ENCODE measurements at places on chromosomes 12 and 14.
A peak's percentile ranks its signal among the peaks of the same experiment; 100 is the strongest.

DNA sequence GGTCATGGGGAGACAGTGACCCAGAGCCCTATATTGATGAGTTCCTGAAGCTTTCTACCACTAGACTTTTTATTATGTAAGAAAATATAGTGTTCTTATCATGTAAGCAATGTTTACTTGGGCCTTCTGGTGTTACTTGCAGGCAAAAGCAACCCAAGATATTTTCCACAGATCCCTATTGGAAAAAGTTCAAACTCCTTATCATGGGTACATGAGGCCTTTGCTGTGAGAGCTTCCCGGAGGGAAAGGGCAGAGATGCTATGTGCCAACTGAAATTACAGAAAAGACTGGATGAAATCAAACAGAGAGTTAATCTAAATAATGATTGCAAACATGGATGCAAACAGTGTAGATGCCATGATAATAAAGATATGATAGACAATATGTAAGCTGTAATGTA lies 361.5 kb downstream of the FUT8 start:
- DNase-seq = no peak

DNA sequence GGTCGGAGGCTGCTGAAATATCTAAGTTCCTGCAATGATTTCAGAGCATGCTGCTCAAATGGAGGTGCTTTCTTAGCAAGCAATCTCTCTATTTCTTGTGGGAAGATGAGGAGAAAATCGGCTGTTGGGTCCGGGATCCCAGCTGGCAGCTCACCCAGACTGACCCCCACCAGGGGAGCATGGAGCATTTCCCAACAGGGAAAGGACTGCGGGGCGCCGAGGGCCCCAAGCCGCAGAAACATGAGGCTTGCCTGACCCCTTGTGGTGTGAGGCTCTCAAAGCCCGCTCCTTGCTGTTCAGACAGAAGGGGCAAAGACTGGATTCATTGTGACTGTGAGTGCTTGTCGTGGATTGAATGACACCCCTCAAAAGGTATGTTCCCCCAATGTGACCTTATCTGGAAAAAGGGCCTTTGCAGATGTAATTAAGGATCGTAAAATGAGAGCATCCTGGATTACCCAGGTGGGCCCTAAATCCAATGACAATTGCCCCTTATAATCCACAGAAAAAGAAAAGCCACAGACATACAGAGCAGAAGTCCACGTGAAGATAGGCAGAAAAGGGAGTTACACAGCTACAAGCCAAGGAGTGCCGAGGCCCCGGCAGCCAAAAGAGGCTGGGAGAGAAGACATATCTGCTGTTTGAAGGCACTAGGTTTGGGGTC lies 116.3 kb upstream of the VASH1 start:
- no peak for DNase-seq

GRCh38 chr14:102351023-102351422 lies 11.7 kb downstream of the CINP start:
- DNase-seq = no peak

GRCh38 chr12:87025976-87026375 lies 769.8 kb upstream of the MGAT4C start:
- no peak for DNase-seq

DNA sequence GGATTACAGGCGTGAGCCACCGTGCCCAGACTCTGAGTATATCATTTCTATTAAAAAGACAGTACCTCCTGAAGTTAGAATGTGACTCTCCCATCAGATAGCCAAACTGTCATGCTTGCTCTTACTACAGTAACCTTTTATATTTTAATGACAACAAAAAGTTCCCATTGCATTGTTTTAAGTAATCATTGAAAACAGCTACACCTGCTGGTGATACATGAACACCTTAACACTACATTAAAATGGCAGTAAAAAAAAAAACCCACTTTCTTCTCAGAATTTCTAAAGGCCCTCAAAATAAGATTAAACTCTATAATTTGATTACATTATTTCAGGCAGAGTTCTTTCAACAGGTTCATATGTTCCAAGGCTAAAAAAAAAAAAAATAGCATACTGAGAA lies 76.7 kb downstream of the SH2B3 start:
- no peak for DNase-seq

- no peak for DNase-seq
These were observed 25.1 kb downstream of the SPPL3 start for GRCh38 chr12:120879102-120879501.

GRCh38 chr12:69425417-69425816 lies 44.8 kb upstream of the FRS2 start:
- DNase-seq = no peak

DNA sequence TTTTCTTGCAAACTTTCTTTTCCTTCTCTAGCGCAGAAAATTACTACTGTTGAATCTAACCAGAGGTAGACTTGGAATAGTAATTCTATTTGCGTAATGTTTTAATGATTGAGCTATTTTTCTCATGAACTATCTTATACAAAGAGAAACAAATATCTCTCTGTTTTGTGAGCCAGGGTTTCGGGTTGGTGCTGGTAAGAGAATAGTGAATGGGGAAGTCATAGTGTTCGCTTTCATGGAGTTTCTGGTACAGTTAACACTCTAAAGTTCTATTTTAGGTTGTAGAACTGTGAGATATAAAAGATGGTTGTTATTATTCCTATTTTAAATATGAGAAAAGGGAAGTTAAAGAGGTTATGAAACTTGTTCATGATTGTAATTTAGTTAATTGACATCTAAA lies 6.6 kb downstream of the CLEC1B start:
- no peak for DNase-seq

GRCh38 chr12:101697197-101697929 lies at the start of gene CHPT1:
Gene CHPT1, plus strand, starts transcription at chr12:101697640. Its CDS starts 222 bp downstream, at chr12:101697862.
- peak; percentile 38 for DNase-seq

GRCh38 chr12:27237790-27238771 lies 6.0 kb upstream of the STK38L start:
- DNase-seq = no peak

DNA sequence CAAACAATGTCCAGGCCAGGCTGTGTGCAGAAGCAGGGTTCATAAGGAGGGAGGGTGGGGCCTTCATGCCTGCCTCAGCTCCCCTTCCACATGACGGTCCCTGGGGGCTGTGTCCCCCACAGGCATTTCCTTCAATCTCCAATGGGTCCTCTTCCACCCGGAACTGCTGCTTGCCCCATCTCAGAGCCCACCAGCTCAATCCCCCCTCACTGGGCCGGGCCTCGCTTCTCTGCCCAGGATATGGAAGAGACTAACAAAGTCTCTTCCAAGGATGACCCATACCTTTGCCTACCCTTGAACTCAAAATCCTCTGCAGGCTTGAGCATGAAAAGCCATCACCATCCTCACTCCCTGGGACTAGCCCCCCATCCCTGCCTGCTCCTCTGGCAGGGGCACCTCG lies 28.4 kb upstream of the FAM181A start:
- DNase-seq = no peak

DNA sequence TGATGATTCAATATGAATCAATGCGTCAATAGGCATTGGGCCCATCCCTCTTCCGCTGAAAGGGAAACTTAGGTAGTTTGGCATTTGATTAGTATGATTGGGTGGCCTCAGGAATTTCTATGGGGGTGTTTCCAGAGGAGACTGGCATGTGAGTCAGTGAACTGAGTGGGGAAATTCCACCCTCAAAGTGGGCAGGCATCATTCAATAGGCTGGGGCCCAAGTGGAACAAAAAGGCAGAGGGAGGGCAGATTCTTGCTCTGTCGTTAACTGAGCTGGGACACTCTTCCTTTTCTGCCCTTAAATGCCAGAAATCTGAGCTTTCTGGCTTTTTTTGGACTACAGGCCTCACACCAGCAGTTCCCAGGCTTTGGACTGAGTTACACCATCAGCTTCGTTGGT lies 373.5 kb downstream of the RPS29 start:
- no peak for DNase-seq

DNA sequence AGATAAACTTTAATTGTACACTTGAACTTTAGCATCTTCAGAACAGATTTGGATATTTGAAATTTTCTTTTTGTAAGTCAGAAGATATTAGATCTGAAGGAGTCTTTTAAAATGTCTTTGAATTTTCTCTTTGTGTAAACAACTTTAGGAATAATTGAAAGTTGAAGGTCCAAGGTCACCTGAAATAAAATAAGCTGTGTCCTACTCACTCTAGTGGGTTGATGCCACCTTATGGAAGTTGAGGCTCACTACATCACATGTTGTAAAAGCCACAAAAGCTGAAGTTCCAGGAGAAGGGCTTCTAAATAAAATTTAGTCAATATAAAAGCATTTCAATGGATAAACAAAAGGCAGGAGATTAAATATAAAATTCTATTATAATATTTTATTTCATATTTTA lies 122.0 kb upstream of the ATXN7L3B start:
- DNase-seq = no peak

GRCh38 chr12:17642340-17642650 lies 447.7 kb downstream of the RERGL start:
- DNase-seq = no peak

- DNase-seq = no peak
These were observed 174.1 kb upstream of the PLXNC1 start for GRCh38 chr12:93974252-93974651.

DNA sequence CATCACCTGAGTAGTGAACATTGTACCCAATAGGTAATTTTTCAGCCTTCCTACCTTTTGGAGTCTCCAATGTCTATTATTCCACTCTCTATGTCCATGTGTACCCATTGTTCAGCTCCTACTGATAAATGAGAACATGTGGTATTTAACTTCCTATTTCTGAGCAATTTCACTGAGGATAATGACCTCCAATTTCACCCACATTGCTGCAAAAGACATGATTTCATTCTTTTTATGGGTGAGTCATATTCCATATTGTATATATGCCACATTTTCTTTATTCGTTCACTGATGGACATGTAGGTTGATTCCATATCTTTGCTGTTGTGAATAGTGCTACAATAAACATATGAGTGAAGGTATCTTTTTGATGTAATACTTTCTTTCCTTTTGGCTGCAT lies 16.4 kb upstream of the BTG1 start:
- no peak for DNase-seq

- DNase-seq = no peak
These were observed 251.2 kb upstream of the EGLN3 start for GRCh38 chr14:34201909-34202637.

All from activated naive CD4-positive, alpha-beta T cell (primary cell).